Activated CD4-positive, alpha-beta T cell treated with anti-CD3 and anti-CD28 coated beads, Interleukin-2, amount 10 ng/mL, durations not matched to agents 24 days and 14 days (primary cell): ENCODE measurements at places on chromosomes 12 and 14.

- DNase-seq: no peak
Observed at GRCh38 chr14:77654001-77654441, 37.6 kb upstream of the SPTLC2 start.

DNA sequence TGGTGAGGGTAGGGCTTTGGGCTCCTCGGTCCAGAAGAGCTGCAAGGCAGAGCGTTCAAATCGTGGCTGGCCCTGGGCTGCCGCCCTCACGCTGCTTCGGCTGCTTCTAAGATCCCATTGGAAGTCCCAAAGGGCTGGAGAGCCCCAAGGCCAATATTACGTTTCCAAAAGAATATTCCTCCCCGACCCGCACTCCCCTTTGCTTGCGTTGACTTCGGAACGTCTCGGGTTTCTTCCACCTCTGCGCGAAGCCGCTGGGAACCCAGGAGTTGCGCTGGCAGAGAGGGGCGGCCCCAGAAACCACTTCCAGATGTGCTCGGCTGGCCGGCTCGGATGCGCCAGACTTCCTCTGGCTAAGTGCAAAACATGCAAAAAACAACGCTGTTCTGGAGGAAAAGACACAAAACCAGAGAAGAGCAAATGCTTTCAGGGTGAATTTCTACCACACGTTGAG lies at the start of gene GLT8D2:
GLT8D2 (minus strand) TSS at position 285 of the 454 bp plus-strand sequence. CDS start 30,539 bp downstream, outside the sequence.
- peak; percentile 64 for DNase-seq

GRCh38 chr14:31207287-31207754 lies 272 bp downstream of the HECTD1 start:
- DNase-seq: no peak

GRCh38 chr14:36807727-36808126 lies 146.1 kb downstream of the PAX9 start:
- no peak for DNase-seq

- no peak for DNase-seq
Observed at GRCh38 chr12:44775901-44776300, 100.2 kb downstream of the NELL2 start.

- peak; percentile 96 for DNase-seq
Observed at GRCh38 chr12:57111031-57111734, at the start of gene STAT6. Gene STAT6 (minus strand): TSS chr12:57111362. CDS start chr12:57108278, 3,084 bp downstream.

- DNase-seq: no peak
Observed at GRCh38 chr12:26416550-26416949, 221.2 kb downstream of the SSPN start.

- DNase-seq: no peak
Observed at GRCh38 chr12:94416613-94417012, 43.1 kb downstream of the CEP83 start.

GRCh38 chr12:114826244-114826643 lies 142.3 kb upstream of the TBX3 start:
- no peak for DNase-seq

- DNase-seq: no peak
Observed at GRCh38 chr14:63174760-63175191, 29.5 kb upstream of the RHOJ start.

GRCh38 chr12:65659681-65660080 lies 164.6 kb upstream of the HMGA2 start:
- no peak for DNase-seq

DNA sequence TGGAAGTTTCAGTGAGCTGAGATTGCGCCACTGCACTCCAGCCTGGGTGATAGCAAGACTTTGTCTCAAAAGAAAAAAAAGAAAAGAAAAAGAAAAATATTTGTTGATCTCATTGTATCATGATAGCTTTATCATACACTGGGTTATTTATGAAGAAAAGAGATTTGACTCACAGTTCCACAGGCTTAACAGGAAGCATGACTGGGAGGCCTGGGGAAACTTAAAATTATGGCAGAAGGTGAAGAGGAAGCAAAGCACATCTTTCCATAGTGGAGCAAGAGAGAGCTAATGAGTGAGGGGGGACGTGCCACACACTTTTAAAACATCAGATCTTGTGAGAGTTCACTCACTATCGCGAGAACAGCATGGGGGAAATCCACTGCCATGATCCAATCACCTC lies 72.7 kb upstream of the FUT8 start:
- no peak for DNase-seq

- DNase-seq: no peak
Observed at GRCh38 chr14:64801800-64802199, 77.9 kb downstream of the SPTB start.

- no peak for DNase-seq
Observed at GRCh38 chr12:56840922-56841321, 77.8 kb downstream of the HSD17B6 start.

DNA sequence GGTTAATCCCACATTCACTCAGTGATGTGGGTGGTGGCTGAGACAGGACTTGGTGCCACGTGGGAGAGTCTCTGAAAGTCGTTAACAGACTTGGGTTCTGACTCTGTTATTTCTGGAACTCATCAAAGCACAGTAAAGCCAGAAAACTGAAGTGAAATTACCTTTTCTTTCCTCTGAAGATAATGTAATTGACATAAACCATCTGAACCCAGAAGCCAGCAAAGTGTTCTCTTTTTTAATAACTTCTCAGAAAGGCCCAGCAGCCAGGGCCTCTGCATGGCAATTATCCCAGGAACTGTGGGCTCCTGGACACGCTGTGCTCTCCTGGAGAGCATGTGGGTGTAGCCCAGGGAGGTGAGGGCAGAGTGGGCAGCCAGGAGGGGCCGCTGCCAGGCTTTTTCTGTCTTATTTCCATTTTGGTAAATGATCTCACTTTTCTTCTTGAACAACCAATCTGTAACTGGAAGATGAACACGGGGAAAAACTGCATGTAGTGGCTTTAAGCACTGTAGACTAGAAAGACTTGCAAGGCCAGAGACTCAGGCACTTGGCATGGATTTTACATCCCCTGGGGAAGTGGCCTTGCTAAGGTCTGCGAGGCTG lies 444.1 kb upstream of the TMEM132C start:
- no peak for DNase-seq

- DNase-seq: no peak
Observed at GRCh38 chr14:61333087-61333486, 11.7 kb downstream of the PRKCH start.

GRCh38 chr12:120350576-120351350 lies 18.2 kb downstream of the MSI1 start:
- DNase-seq: no peak

DNA sequence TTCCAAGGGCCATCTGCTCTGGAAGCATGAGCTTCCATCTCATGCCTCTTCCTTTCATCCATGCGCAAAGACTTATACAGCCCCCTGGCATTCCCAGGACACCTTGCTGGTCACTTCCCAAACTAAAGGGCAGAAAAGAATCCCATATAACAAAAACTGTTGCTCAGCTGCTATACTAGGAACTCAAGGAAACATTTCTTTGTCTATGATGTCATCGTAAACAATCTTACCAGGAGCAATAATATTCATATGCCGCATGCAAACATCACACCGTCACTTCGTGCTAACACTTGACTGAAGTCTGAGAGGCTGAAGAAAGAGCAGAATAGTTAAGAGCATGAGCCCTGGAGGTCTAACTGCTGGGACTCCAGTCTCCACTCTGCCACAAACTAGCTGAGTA lies 50.5 kb upstream of the CDKN3 start:
- DNase-seq: no peak

- DNase-seq: no peak
Observed at GRCh38 chr14:60573943-60574495, 65.1 kb downstream of the SIX6 start.

- no peak for DNase-seq
Observed at GRCh38 chr12:5500331-5500659, 68.4 kb downstream of the NTF3 start.

GRCh38 chr12:48030173-48030650 lies 25.9 kb upstream of the COL2A1 start:
- DNase-seq: no peak

- DNase-seq: no peak
Observed at GRCh38 chr12:94178882-94179281, 30.5 kb downstream of the PLXNC1 start.

- DNase-seq: no peak
Observed at GRCh38 chr12:25058658-25059058, 109.8 kb upstream of the BCAT1 start.

DNA sequence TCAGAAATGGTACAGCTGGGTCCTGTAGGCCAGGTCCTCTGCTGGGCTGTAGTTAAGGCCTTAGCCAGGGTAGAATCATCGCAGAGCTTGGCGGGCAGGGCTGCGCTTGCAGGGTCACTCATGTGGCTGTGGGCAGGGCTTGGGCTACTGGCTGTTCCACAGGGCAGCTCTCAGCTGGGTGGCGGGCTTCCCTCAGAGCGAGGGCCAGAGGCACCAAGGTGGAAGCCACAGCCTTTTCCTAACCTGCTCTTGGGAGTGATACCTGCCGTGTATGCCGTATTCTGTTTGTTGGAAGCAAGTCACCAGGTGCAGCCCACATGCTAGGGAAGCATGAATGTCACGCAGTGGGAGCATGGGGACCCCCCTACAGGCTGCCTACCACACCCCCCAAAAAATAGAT lies 69.8 kb upstream of the RIN3 start:
- no peak for DNase-seq

- peak; percentile 70 for DNase-seq
Observed at GRCh38 chr14:66359500-66359899, 126.7 kb upstream of the CCDC196 start.

- DNase-seq: no peak
Observed at GRCh38 chr12:69886715-69887114, 61.7 kb downstream of the MYRFL start.

DNA sequence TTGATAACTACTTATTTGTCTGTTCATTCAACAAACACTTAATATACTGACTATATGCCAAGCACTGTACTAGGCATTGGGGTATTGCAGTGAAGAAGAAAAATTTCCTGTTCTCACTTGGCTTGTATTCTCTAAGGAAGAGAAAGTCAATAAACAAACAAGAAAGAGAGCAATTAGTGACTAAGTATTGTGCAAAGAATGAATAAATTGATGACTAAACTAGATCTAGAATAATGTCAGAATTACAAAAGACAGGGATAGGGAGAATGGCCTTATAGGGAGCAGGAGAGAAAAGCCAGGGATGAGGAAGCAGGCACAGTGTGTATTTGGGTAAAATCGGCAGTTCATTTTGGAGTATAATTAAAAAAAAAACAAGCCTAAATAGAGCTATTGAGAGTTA lies 4.2 kb upstream of the LIN7A start:
- DNase-seq: no peak

- DNase-seq: no peak
Observed at GRCh38 chr12:80415466-80415865, 28.6 kb upstream of the PTPRQ start.

DNA sequence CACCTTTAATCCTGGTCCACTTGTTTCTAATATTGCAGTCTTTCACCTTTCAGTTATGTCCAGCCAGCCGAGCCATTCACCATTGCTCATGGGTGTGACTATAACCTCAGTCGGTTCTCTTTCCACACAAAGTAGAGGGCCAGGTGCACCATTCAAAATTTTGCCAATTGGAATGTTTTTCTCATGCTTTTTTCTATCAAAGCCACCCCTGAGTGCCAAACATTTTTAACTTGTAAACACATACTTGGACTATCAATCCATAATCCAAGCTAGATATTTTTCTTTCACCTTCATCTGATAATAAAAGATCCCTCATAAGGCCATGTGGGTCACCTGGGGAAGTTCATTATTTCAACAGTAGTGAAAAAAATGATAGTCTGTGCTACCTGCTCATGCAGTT lies 52.4 kb downstream of the CCER1 start:
- DNase-seq: no peak

DNA sequence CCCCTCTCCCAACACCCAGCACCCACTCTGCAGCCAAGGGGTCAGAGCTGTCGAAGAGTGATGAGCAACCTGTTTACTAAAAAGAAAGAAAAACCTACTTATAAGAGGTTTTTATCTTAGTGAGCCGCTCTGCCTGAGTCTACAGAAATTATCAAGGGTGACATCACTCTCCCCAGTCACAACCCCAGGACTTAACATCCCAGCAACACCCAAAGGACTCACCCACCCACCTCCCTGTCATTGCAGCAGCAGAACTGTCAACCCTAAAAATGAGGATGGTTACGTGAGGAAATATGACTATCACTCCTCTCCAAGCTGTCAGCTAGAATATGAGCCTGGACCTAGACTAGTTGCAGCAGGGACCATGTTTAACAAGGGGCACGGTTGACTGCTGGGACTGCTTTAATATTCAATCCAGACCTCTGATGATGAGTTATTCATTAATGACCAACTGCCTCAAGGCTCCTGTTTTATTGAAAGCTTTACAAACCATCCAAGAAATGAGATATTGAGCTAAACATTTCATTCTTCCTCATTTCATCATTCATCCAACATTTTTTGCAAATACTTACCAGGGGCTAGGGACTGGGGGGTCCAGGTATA lies 53.9 kb upstream of the FICD start:
- DNase-seq: no peak

GRCh38 chr14:75249251-75249957 lies 29.2 kb upstream of the FOS start:
- peak; percentile 96 for DNase-seq

DNA sequence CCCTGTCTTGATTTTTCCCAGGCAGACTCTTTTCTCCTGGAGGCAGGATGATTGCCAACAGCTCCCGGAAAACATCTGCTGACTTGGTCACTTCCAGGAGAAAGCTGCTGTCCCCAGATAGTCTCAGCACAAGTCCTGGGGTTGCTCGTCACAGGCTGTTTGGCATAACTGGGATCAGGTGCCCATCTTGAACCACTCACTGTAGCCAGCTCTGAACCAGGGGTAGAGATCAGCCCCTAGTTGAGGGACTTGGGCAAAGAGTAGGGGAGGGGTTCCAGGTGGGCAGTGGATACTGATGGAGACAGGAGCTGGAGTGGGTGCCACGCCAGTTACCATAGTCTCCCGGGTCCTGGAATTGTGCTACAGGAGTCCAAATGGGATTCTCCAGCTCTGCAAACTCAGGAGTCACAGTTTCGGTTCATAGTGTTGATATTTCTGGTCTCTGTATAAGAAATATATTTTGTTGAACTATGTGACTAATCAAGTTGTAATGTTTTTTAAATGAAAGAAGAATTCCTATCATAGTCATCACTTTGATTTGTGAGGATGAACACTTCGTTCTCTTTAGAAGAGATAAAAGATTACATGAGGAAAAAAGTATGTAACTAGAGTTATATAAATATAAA lies 1154.5 kb downstream of the AACS start:
- no peak for DNase-seq

- DNase-seq: no peak
Observed at GRCh38 chr14:56490379-56490778, 89.2 kb upstream of the TMEM260 start.

GRCh38 chr14:23750357-23750756 lies 114.2 kb downstream of the DHRS2 start:
- no peak for DNase-seq

DNA sequence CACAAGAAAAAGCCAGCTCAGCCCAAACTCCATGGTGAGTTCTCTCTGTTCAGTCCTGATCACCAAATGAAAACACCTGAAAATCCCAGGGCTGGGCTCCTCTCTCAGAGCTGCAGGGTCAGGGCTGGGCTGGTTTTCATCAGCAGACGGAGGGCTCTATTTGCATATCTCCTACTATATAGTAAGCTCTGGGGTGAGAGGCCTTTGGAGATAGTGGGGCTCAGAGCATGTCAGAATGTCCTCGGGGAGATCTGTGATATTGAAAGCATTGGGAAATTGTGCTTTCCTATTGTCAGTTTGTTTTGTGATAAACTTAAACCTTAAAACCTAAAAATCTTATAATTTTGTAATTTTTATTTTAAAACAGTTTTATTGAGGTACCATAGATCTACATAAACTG lies 742.6 kb downstream of the TMEM121 start:
- DNase-seq: no peak
